ENCODE measurements at places on chromosomes 7 and 10.

DNA sequence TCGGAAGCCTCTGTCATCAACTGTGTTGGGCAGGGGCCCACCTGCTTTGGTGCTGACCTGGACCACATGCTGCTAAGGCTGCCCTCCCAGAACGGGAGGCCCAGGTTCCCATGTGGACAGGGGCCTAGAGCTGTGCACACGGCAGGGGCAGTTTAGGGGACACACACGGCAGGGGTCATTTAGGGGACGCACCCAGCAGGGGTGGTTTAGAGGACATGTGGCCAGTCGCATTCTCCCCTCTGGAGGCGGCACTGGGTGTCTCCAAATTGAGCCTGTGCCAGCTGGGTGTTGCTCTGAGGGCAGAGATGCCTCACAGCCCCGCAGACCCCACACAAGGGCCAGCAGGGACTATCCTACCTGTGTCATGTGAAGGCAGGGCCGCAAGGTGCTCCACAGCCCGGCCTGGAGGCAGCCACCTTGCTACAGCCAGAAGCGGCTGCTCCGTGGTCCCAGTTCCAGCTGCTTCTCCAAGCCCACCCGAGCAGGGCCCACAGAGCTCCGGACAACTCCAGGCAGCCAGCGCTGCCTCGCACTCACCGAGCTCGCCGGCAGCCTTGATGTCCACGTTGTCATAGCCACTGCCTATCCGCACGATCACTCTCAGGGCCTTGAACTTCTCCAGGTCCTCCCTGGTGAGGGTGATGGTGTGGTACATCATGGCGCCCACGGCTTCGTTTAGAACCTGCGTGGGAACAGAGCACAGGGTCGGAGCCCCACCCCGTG, 60.7 kb downstream of the ZRANB1 start:
- peaks cover 88% of the 10 kb centered on the region for H3K4me1 ChIP-seq
- H3K36me3 ChIP-seq, result peaks cover 28% of the 10 kb centered on the region
- DNase-seq, result peak; percentile 13
- H3K27ac ChIP-seq, result peak overlapping the region; percentile 74

DNA sequence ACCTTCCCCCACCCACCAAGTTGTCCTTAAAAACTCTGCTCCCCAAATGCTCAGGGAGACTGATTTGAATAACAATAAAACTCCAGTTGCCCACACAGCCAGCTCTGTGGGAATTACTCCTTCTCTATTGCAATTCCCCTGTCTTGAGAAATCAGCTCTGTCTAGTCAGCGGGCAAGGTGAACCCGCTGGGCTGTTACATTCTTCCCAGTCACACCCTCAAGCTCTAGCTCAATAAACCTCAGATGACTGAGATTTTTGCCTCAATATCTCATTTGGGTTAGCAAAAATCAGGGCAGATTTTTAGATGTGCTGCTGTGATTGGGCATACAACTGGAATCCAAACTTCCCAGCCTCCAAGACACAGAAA, 32.9 kb downstream of the SVOPL start:
- no peaks in the 10 kb centered on the region for H3K4me1 ChIP-seq
- DNase-seq, result no peak
- no peak overlapping the region for H3K27ac ChIP-seq
- no peaks in the 10 kb centered on the region for H3K36me3 ChIP-seq
- no peak overlapping the region for H3K4me3 ChIP-seq

GRCh38 chr10:3772361-3773171, 12.4 kb downstream of the KLF6 start:
- peaks cover 21% of the 10 kb centered on the region for H3K36me3 ChIP-seq
- peaks cover 30% of the 10 kb centered on the region for H3K4me1 ChIP-seq
- no peaks in the 10 kb centered on the region for H3K27me3 ChIP-seq
- DNase-seq, result no peak

GRCh38 chr7:84136336-84136735, 58.3 kb downstream of the SEMA3A start:
- no peak overlapping the region for H3K4me3 ChIP-seq
- H3K4me1 ChIP-seq, result no peaks in the 10 kb centered on the region
- no peaks in the 10 kb centered on the region for H3K36me3 ChIP-seq
- no peaks in the 10 kb centered on the region for H3K27me3 ChIP-seq
- no peak for DNase-seq
- no peak overlapping the region for H3K27ac ChIP-seq

DNA sequence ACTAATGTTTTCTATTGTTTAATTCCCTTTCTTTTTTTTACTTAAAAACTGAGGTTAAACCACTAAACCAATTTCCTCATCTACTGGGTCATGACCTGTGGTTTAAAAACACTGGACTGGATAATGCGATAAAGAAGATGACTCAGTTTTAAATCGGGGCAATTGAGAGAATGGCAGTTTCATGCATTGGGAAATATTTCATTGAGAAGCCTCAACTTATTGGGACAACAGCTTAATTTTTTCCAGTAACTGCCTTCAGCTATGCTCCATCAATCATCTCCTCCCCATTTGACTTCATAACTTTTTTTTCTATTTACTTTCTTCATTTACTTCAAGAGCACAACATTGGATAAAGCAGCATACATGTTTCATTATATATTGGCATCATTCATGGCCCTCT, 61.8 kb upstream of the MET start:
- no peak for DNase-seq
- no peaks in the 10 kb centered on the region for H3K36me3 ChIP-seq
- no peaks in the 10 kb centered on the region for H3K4me1 ChIP-seq
- H3K27ac ChIP-seq, result no peak overlapping the region
- no peaks in the 10 kb centered on the region for H3K27me3 ChIP-seq
- no peak overlapping the region for H3K4me3 ChIP-seq

DNA sequence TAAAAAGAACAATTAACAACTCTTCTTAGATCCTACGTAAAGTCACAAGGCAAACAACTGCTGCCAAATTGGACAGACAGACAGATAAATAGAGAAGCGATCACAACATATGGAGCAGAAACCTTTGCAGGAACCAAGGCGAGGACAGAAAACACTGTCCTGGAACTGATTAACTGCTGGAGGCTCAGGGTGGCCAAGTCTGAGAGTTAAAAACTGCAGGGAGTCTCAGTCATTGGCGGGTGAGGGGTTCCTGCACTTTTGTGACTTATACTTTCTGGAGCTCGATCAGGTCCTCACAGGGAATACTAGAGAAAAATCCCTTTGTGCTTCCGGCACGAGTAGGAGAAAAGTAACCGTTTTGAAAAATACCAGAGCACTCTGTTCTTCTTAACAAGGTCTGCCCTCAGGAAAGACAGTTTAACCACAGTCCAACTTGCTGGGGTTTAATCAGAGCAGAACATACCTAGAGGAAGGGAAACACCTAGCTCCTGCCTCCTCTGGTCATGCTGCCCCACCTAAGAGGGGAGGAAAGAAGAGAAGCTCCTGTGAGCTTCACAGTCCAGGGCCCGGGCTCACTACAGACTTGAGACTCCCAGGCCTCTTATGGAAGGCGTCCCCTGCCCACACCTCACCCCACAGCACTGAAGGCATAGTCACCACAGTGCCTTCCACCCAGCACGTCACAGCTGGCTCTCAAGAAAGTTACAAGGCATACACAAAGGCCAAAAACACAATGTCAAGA, 74.9 kb downstream of the LARP4B start:
- peaks cover 32% of the 10 kb centered on the region for H3K36me3 ChIP-seq
- DNase-seq, result no peak
- H3K27me3 ChIP-seq, result no peaks in the 10 kb centered on the region
- no peak overlapping the region for H3K4me3 ChIP-seq
- H3K27ac ChIP-seq, result peak overlapping the region; percentile 13

DNA sequence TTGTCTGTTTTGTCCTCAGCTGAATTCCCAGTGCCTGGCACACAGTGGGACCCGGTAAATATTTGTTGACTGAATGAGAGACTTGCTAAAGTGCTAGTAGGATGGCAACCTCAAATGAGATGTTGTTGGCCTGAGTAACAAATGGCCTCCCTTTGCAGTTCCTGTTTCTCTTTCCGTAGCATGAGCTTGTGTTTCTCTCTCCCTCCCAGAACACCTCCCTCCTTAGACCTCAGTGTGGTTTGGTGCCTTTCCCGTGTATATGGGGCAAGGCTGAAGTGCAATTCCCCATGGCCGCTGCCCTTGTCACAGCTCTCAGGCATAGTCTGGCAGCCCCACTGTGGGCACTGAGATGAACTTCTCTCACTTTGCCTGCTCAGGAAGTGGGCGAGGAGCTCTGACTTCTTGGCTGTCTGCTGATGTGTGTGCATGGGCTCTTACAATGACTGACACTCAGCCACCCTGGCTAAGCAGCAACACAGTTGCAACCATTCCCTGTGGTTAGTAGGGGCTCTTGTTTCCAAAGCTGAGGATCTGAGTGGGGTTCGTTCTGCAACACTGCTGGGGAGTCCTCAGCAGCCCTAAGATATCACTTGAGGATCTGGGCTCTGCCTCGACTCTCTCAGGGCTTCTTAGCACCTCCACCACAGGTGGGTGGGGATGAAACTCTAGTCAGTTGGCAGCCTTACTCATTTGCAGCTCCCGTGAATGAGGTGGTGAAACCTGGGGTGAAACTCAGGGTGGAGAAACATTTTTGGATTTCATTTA, 136.1 kb downstream of the ICA1 start:
- no peaks in the 10 kb centered on the region for H3K27me3 ChIP-seq
- no peaks in the 10 kb centered on the region for H3K4me1 ChIP-seq
- no peak for DNase-seq
- H3K4me3 ChIP-seq, result no peak overlapping the region
- H3K36me3 ChIP-seq, result peaks cover 43% of the 10 kb centered on the region

GRCh38 chr7:12133865-12134264, 77.2 kb upstream of the TMEM106B start:
- no peak overlapping the region for H3K4me3 ChIP-seq
- no peaks in the 10 kb centered on the region for H3K4me1 ChIP-seq
- no peaks in the 10 kb centered on the region for H3K36me3 ChIP-seq

GRCh38 chr7:116185956-116186355, 24.4 kb upstream of the TES start:
- no peaks in the 10 kb centered on the region for H3K27me3 ChIP-seq
- H3K4me1 ChIP-seq, result no peaks in the 10 kb centered on the region
- H3K36me3 ChIP-seq, result no peaks in the 10 kb centered on the region
- H3K27ac ChIP-seq, result no peak overlapping the region
- no peak overlapping the region for H3K4me3 ChIP-seq

- peaks cover 35% of the 10 kb centered on the region for H3K36me3 ChIP-seq
- no peak for DNase-seq
- H3K27ac ChIP-seq, result no peak overlapping the region
- H3K27me3 ChIP-seq, result no peaks in the 10 kb centered on the region
- peaks cover 69% of the 10 kb centered on the region for H3K4me1 ChIP-seq
- H3K4me3 ChIP-seq, result no peak overlapping the region
Observed at GRCh38 chr7:106277976-106278375, 6.8 kb downstream of the NAMPT start.

- H3K4me3 ChIP-seq, result no peak overlapping the region
- peaks cover 61% of the 10 kb centered on the region for H3K36me3 ChIP-seq
- H3K4me1 ChIP-seq, result peaks cover 13% of the 10 kb centered on the region
- H3K27me3 ChIP-seq, result no peaks in the 10 kb centered on the region
Observed at GRCh38 chr7:45065031-45065995, 23.5 kb downstream of the NACAD start.

DNA sequence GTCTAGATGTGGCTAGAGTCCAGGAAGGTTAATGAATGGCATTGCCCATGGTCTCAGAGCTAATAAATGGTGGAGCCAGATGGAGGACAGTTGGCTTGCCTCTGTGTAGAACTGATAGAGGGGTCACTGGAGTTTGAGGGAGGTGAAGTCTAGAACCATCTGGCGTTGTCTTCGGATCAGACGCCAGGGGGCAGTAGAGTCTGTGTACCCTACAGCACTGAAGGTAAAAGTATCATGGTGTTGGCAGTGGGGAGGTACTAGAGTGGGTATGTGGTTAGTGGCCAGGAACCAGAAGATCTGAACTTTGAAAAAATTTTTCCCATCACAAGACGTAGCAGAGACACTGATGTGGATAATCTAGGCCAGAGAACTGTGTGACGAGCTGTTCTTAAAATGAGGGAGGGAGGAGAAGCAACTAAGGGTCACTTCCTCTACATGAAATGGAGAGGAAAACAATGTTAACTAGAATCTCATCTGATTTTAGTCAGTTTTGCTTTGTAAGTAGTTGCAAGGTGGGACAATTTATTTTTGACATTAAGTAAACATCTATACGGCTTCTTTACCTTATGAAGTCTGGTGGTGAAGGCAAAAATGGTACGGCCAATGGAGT, 227.9 kb upstream of the PRSS58 start:
- no peak overlapping the region for H3K27ac ChIP-seq
- H3K27me3 ChIP-seq, result peaks cover 14% of the 10 kb centered on the region
- H3K4me1 ChIP-seq, result no peaks in the 10 kb centered on the region
- H3K4me3 ChIP-seq, result no peak overlapping the region
- H3K36me3 ChIP-seq, result no peaks in the 10 kb centered on the region
- no peak for DNase-seq

- no peak for DNase-seq
- no peak overlapping the region for H3K27ac ChIP-seq
- H3K4me3 ChIP-seq, result no peak overlapping the region
- H3K4me1 ChIP-seq, result no peaks in the 10 kb centered on the region
Observed at GRCh38 chr7:131921016-131921415, 364.6 kb upstream of the PODXL start.

- DNase-seq, result peak; percentile 14
- no peaks in the 10 kb centered on the region for H3K4me1 ChIP-seq
- H3K36me3 ChIP-seq, result no peaks in the 10 kb centered on the region
- no peak overlapping the region for H3K27ac ChIP-seq
Observed at GRCh38 chr7:138752518-138753149, 45.2 kb upstream of the TMEM213 start.

DNA sequence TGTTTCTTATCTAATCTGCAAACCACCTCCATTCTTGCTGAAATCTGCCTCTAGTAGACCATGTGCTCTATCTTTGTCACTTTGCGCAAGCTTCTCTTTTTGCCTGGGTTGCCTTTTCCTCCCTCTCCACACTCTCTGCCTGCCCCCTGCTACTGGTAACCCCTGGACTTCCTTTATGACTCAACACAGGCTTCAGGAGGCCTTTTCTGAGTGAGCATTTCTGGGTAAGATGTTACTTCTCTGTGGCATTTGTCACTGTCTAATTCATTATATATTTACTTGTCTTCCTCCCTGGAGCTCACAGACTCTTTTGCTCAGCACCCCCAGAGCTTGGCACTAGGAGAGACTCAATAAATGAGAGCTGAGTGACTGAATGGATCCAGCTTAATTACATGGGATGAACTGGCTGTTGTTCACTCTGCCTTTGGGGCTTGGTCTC, 8.4 kb downstream of the GOLGA7B start:
- H3K4me1 ChIP-seq, result peaks cover 4% of the 10 kb centered on the region
- no peak overlapping the region for H3K4me3 ChIP-seq
- no peak for DNase-seq
- peaks cover 84% of the 10 kb centered on the region for H3K27me3 ChIP-seq

- H3K4me1 ChIP-seq, result peaks cover 62% of the 10 kb centered on the region
- peaks cover 30% of the 10 kb centered on the region for H3K36me3 ChIP-seq
- H3K27ac ChIP-seq, result peak overlapping the region; percentile 93
- H3K4me3 ChIP-seq, result peak overlapping the region; percentile 90
- H3K27me3 ChIP-seq, result no peaks in the 10 kb centered on the region
- DNase-seq, result peak; percentile 24
Observed at GRCh38 chr10:5888843-5889623, 660 bp downstream of the ANKRD16 start.
